ENCODE measurements at places on chromosomes 12 and 14. TPM values are rescaled to one million over a fixed set of nuclear protein-coding genes. Genes with fewer than 3 reads are reported as not detected.

PRICKLE1 gene
- polyA plus RNA-seq, result 0.91 TPM

GCH1 gene
- 8.5 TPM for polyA plus RNA-seq

CCDC175 gene
- not detected for polyA plus RNA-seq

ACSM4 gene
- not detected for polyA plus RNA-seq

DPY19L2 gene
- 3.4 TPM for polyA plus RNA-seq

ZFHX2 gene
- 0.59 TPM for polyA plus RNA-seq

SERPINA1 gene
- 1.5 TPM for polyA plus RNA-seq

CNTN1 gene
- polyA plus RNA-seq, result 0.28 TPM

KNTC1 gene
- 9.6 TPM for polyA plus RNA-seq

TAS2R13 gene
- not detected for polyA plus RNA-seq

TAS2R31 gene
- polyA plus RNA-seq, result 0.16 TPM

SELPLG gene
- 2.0 TPM for polyA plus RNA-seq

LRRIQ1 gene
- polyA plus RNA-seq, result 0.05 TPM

FOXG1 gene
- polyA plus RNA-seq, result 0.12 TPM

CFAP251 gene
- 0.42 TPM for polyA plus RNA-seq

TBC1D30 gene
- 0.18 TPM for polyA plus RNA-seq

OR4N2 gene
- polyA plus RNA-seq, result not detected

CHGA gene
- 0.37 TPM for polyA plus RNA-seq

ZNF26 gene
- polyA plus RNA-seq, result 2.8 TPM

NKX2-8 gene
- polyA plus RNA-seq, result 1.6 TPM

PROX2 gene
- polyA plus RNA-seq, result not detected
